Ovary (tissue), 10 donors: ENCODE measurements at places on chromosomes 7 and 10.

- no peak for DNase-seq
Measured at GRCh38 chr7:129607471-129608120, 3.9 kb upstream of the NRF1 start.

DNA sequence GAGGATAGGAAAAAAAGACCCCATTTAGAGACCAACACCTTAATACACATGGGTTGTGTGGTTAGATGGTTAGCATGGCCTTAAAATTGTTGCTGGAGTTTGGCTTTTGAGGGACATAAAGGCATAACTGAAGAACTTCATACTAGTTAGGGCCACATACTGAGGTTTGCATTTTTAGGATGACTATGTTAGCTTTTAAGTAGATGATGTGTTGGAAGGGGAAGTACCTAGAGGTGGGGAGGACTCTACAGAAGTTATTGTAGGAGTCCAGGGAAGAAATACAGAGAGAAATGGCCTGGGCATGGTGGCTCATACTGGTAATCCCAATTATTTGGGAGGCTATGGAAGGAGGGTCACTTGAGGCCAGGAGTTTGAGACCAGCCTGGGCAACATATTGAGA lies 40.5 kb downstream of the ENTPD1 start:
- DNase-seq, result no peak

DNA sequence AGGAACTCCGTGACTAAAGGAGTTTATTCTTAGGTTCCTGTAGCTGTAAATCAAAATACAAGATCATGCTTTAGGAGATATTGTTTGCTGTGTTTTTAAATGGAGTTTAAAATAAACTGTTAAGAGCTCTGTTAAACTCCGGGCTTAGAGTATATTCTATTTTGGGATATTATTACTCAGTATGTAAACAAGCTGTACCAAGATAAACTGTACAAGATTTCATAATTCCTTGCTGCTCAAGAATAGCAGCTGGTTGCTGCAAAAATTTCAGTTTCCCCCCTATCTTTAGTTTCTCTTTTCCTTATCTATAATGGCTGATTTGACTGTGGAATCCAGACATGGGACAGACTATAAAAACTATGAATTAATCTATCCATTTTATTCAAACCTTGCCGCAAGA lies 215.7 kb downstream of the HTR7 start:
- no peak for DNase-seq

GRCh38 chr7:65397730-65398142 lies 24.1 kb downstream of the ZNF92 start:
- no peak for DNase-seq

DNA sequence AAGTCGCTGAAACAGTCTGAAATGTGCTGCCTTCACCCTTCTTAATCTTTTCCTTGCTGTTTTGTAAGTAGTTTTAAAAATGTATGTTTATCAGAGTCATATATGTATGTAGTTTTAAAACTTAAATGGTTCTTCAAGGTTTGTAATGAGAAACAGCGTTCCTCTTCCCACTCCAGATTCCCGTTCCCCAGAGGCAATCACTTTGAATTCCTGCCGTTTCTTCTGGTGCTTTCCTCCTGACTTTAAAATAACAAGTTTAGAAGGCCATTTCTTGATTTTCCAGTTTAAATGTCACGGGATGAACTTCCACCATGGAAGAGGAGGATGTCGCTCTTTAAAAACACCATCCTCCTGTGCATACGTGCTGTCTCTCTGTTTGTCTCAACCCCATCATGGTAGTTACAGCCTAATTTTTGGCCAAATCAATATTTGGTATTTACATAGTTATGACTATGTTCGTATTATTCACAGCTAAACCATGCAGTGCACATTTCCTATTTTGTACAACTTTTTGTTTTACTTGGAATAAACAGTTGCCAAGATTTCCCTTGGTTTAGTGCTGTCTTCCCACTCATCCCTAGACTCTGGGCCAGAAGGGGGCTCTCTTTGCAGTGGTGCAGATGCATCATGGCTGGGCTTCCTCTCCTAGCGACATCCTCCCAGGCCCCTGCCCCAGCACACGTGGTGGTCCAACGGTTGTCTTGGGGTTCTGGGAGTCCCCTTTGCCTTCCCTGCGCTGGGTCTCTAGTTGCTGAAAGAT lies 151.4 kb downstream of the PTPN20 start:
- no peak for DNase-seq

DNA sequence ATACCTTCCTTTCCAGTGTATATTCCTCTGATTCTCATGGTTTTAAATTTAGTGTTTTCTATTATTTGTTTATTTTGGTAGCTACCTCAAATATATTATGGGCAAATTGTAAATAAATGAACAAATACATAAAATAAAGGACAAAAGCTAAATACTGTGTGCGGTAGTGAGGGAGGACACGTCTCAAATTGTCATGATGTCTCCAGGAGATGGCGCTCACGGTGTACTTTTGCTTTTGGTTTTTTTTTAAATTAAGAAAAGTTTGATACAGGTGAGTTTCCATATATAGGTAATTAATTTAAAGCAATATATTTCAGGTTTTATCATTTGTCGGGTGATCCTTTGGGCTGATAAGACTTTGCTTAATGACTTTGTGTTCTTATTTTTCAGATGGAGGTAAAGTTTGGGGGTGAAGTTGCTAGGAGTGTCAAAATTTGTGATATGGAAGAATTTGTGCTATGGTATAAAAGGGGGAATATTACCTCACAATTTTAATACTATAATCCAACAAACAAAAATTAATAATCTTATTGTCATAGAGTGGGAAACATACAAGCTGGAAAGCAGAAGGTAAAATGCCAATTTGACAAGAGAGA lies 68.4 kb upstream of the TMEM229A start:
- no peak for DNase-seq

GRCh38 chr10:10850214-10850613 lies 167.5 kb upstream of the CELF2 start:
- DNase-seq, result no peak

DNA sequence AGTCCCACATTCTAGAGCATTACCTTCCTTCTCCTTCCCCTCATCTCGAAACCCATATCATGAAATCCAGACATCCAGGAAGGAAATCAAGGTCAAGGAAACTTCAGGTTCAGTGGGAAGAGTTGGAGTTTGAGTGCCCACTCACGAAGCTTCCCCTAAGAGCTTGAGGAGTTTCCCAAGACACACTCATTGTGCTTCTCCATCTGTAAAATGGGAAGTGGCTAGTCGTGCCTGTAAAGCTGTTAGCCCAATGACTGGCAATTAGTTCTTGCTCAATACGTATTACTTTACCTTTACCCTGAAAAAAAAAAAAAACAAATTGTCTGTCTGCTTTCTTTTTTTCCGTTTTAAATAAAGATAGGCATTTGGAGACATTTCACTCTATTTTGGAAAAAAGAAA lies 42.3 kb downstream of the GPAM start:
- no peak for DNase-seq

DNA sequence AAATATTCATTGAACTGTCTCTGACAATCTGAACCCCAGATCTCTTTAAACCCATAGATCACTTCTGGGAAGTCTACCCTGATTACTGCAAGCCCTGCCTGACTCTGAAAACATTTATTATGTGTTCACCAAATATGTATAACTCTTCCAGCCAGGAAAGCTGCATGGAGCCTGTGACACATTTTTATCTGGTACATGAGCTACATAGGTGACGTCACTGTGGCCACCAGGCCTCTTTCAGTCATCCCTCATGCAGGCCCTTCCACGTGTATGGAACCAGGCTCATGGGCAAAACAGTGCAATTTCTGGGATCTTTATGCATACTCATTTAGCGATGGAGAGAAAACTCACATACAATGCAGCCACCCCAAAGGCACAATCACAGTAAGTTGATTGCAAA lies 133.9 kb upstream of the NUPR2 start:
- no peak for DNase-seq

DNA sequence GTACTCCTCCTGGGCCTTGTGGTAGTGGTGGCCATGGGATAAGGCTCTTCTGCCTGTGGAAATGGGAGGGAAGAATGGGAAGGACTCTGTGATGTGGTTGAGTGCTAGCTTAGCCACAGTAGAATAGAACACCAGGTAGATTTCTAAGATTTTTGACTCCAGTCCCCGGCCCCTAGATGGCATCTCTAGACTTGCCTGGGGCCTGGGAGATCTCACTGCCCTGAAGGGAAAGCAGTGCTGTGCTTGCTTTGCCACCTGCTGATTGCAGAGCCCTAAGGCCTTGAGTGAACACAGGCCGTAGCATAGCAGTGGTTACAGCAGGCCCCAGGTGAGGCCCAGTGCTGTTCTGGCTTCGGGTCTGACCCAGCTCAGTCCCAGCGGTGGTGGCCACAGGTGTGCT lies 252.0 kb downstream of the TCF7L2 start:
- no peak for DNase-seq

- no peak for DNase-seq
Measured at GRCh38 chr10:127585519-127586023, 36.5 kb downstream of the NPS start.

DNA sequence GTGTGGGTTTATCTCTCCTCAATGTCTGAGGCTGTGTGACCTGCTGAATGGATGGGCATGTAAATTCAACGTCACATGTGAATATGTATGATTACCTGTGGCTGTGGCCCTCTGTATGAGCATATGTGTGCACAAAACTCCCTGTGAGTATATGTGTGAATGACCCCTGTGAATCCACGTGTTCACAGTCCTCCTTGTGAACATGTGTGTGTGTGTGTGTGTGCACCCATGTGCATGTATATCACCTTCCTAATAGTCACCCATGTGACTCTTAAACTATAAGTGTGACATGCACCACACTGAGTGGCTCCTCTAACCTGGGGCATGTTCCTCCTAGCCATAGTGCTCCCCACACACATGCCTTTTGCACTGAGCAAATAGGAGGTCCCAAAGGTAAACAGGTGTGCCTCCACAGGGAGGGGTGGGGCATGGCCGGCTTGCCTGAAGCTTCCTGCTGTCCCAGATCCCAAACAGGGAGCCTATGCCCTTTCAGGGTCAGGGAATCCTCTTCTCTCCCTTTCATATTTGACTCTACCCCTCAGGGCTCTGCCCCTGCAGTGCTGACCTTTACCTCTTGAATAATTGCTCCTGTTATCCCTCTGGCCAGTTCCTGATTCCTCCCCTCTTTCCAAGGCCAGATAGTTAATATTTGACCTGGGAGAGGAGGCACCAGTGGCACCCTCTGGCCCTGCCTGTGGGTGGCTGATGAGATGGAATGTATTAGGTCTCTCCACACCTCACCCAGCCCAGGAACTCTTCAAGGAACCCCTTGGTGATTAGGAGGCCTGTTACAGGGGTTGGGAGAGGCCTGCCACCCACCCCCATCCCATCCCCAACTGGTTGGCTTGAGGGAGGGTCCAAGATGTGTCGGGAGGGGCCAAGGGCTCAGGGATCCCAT lies 1.9 kb downstream of the SEMA4G start:
- DNase-seq, result no peak

DNA sequence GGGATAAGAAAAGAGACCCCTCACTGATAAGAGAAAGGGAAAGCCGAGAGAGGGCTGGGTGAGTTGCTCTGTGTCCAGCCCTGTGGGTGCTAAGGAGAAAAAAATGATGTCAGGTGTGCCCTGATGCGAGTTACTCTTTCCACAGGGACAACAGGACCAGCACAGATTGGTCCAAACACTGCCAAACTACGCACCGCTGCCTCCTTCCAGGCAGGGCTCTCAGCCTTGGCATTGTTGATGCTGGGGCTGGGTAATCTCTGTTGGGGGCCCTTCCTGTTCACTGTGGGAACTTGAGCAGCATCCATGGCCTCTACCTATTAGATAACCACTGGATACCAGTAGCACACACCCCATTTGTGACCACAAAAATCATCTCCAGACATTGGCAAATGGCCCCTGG lies 10.3 kb upstream of the ATP6V0E2 start:
- no peak for DNase-seq

- no peak for DNase-seq
Measured at GRCh38 chr10:16570731-16571130, 49.1 kb upstream of the C1QL3 start.

DNA sequence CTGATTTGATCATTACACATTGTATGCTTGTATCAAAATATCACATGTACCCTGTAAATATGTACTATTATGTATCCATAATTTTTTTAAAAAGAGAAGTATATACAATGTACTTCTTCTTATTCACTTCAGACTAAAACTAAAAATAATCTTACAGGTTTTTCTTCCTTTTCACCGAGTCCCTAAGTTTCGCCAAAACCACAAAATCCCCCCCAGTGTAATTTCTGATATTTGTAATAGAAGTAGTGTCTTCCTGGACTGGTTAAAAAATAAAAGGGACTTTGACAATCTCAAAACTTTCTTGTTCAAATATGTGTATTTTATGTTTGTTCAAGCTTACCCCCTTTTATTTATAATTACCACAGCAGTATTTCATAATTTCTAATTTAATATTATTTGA lies 23.9 kb downstream of the EPC1 start:
- DNase-seq, result no peak

DNA sequence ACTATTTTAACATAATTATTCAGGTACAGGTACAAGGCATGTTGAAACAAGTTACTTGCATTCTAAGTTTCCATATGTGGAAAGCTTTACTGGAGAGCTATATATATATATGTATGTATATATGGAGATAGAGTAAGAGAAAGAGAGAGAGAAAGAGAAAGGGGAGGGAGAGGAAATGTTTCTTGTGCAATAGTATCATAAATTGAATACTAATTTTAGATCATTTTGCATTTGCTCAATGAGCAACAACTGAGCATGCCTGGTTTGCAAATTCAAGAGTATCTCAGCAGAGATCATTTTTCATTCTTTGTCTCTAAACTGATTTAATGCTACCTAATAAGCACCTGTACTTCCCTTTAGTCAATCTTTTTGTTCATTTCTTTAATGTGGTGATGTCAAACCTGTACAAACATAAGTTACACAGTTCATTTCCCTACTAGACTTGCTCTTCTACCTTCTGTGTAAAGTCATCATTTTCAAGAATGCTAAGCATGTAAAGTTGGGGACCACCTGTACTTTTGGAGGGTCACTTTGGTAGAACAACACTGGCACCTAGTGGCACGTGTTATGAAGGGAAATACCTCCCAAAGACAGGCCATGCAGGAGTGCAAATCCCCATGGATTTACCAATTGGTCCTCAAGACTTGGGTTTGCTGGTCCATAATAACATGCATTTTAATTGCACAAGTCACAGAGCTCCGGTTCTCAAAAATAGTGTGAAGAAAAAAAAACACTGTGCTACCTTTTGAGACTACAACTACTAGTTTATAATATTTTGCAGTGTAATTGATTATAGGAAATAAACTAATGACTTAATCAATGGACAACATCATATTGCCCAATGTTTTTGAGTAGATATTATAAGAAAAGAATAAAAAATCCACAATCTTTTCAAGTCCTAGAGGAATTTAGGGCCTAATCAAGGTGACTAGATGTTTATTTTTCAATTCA lies 431.2 kb upstream of the IGFBP3 start:
- DNase-seq, result no peak

- no peak for DNase-seq
Measured at GRCh38 chr7:7323352-7323751, 141.0 kb downstream of the C1GALT1 start.
